ENCODE measurements at places on chromosomes 2 and 18.

- no peak for DNase-seq
These were observed 158.0 kb downstream of the CSRNP3 start for GRCh38 chr2:165627470-165627869.

DNA sequence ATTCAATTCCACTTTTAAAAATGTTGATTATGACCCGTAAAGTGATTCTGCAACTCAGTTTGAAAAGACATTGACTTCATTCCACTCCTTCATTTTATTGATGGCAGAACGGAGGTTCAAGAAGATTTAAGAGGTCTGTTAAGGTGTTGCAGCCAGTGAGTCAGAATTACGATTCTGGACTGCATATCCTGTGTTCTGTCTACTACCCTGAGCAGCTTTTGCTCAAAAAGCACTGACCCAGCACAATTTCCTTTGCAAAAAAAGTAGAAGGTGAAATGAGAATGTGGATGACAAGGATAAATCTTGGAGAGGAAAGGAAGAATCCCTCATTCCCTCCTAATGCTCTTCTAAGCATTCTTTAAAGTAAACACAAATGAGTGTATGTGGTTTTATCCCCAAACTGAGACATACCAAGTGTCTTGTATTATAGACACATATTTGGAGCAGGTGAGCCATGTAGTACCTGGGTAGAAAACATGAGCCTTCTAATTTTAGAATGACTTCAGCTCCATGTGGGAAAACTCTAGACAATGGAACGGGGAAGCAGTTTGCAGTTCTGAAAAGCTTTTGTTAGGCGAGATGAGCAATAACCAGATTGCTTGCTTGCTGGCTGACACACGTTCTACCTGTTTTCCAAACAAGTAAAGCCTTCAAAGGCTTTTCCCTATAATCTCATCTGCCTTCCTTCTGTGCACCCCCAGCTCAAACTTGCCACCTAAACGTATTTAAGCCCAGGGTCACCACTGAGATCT lies 44.7 kb downstream of the TGFA start:
- no peak for DNase-seq

DNA sequence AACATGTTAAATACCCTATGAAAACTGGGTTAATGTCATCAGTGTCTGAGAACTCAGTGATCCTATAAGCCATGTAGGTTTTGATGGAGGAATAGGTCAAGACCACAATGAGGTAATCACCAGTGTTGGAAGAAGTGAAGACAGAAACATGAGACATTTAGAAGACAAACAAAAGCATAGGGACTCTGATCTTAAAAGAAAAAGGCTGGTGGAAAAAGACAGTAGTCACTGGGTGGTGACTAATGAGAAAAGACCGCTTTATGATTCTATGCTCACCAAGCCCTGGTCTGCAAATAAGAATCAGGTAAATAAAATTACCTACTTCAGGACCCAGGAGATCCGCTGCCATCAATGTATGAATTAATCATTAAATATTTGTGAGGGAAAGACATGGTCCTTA lies 271.9 kb downstream of the GPD2 start:
- no peak for DNase-seq

- DNase-seq: no peak
These were observed 57.3 kb downstream of the MTHFD2 start for GRCh38 chr2:74255660-74256213.

- no peak for DNase-seq
These were observed 20.1 kb downstream of the SRSF7 start for GRCh38 chr2:38731090-38731489.

- no peak for DNase-seq
These were observed 78.4 kb downstream of the CSRNP3 start for GRCh38 chr2:165547900-165548299.

- no peak for DNase-seq
These were observed 45.4 kb upstream of the DLX2 start for GRCh38 chr2:172147944-172148650.

DNA sequence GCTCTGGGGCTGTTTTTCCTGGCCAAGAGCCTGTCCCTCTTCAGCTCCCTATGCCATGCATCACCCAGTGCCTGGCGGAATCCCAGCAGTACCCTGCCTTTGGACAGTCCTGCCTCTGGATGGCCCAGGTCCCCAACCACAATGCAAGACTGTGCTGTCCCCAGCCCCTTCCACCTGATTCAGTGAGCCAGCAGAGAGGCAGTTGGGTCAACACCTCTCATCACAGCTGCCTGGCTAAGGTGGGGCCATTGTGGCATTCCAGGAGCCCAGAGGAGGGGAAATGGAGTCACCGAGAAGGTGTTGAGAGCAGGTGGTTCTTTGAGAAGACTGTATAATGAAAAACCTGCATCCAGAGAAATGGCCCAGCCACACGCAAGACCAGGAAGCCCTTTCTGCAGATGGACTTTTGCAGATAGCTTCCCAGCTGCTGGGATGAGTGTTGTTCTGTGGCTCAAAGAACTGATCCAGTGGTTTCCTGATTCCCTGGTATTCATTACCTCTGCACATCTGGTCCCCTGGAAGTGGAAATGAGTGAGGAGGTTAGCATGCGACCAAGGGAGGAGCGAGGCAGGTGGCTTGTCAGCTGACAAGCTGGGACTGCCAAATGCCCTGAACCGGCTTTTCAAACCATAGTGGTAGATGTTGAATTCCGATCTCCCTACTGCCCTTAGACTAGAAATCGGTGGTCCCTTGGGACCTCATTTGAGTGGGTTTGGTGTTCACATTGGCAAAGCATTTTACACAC lies 1.7 kb upstream of the ASPRV1 start:
- no peak for DNase-seq

DNA sequence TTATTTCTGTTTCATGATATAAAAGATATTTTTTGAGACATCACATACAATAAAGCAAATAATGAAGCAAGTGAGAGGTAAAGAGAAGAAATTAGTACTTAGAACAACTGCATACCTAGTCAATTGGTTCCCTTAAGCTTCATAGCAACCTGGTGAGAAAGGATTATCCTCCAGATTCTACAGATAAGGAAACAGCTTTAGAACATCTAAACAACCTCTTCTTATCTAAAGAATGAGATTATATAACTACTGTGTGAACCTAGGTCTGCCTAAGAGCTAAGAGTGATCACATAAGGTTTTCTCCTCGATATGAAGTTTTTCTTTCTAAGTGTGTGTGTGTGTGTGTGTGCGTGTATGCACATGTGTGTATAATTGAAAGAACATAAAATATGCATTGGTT lies 265.1 kb downstream of the NOL4 start:
- DNase-seq: no peak

DNA sequence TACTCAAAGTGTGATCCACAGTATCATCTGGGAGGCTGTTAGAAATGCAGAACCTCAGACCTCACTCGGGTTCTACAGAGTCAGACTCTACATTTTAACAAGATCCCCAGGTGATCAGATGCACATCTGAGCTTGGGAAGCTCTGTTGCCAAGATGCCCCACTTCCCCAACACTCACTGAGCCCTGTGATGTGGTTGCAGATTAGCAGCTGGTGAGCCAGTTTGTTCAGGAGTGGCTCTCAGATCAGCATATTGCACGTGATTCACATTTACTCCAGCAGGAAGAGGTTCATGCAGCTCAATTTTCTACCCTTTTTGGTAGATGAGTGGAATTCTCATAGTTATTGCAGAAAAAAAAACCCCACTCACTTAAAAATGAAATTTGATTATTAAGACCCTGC lies 96.4 kb downstream of the VIT start:
- DNase-seq: no peak

All from NCI-H1092 (cell line).